ENCODE measurements at places on chromosomes 5 and 9.

GRCh38 chr5:93807846-93808245, 66.4 kb upstream of the POU5F2 start:
- DNase-seq, result no peak

DNA sequence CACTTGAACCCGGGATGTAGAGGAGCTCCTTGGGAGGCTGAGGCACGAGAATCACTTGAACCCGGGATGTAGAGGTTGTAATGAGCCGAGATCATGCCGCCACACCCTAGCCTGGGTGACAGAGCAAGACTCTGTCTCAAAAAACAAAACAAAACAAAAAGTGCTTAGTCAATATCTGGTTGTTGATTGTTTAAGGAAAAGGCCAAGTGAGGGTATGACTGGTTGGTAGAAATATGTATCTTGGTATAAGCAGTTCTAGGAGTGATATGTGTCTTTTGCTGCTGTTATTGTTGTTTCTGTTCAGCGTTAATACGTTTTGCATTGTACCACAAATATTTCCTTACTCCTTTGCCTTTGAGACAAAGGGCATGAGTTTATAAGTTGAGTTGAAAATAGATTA, 210.7 kb upstream of the DMRT1 start:
- peak; percentile 2 for DNase-seq

GRCh38 chr9:19049917-19050636, 850 bp downstream of the RRAGA start:
- DNase-seq, result no peak

GRCh38 chr5:121969660-121970295, 8.0 kb downstream of the SRFBP1 start:
- no peak for DNase-seq

DNA sequence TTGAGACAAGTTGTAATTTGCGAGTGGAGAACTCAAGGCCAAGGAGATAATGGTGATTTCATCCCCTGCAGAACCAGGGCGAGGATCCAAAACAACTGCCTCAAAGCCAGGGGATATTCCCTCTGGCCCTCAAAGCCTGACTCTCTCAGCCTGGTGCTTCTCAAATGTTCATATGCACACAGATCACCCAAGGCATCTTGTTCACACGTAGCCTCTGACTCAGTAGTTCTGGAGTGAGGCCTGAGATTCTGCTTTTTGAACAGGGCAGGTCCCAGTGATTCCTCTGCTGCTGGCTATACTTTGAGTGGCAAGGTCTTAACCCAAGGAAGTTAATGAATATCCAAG, 30.2 kb upstream of the WWC1 start:
- no peak for DNase-seq

- DNase-seq, result no peak
Observed at GRCh38 chr5:126499853-126500342, 76.7 kb downstream of the GRAMD2B start.

- DNase-seq, result peak; percentile 72
Observed at GRCh38 chr5:27962198-27962597, 923.8 kb upstream of the CDH9 start.

DNA sequence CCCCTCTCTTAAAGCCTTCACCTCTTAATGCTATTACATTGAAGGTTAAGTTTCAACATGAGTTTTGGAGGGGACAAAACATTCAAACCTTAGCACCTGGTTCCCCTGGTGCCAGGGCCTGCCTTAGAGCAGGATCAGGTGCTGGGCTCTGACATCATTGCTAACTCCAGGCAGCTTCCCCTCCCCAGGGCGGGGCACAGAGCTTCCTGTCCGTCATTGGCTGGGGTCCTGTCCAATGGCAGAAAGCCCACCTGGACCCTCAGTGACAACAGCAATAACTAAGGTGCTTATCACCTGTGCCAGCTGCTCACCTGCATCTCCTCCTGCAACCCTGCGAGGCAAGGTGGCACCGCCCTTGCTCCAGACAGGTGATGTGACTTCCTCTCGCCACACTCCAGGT, 177.4 kb downstream of the NSG2 start:
- no peak for DNase-seq

DNA sequence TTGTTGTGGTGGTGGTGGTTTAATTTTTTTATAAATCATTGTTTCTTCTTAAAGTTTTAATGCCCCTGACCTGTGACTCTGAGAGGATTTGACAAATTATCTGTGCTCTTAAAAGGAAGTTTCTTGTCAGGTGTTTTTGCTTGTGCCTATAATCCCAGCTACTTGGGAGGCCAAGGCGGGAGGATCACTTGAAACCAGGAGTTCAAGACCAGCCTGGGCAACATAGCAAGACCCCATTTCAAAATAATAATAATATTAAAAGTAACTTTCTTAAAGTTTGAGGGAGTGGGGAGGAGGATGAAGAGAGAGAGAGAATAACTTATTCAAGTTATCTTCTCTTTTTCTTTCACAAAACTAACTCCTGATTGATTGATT, 12.2 kb upstream of the ERMP1 start:
- DNase-seq, result no peak

GRCh38 chr9:106655966-106656365, 207.0 kb upstream of the ZNF462 start:
- DNase-seq, result no peak

- no peak for DNase-seq
Observed at GRCh38 chr5:119270960-119271757, 84.7 kb upstream of the TNFAIP8 start.

GRCh38 chr5:113000466-113000865, 23.9 kb downstream of the DCP2 start:
- DNase-seq, result no peak

DNA sequence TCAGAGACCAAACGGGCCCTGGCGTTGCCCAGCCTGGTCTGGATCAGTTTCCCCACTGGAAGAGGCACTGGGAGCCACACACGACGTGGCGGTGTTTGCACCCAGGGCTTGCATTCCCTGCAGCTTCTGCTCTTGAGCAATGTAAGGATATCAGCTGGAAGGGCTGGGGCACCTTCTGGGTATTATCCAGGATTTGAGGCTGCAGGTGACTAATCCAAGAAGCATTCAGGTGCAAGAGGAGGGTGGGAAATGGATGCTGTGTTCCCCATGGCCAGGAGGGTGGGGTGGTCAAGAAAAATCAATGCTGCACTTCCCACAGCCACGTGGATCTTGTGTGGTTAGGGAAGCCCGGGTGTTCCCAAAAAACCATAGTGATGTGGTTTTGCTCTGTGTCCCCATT, 430.9 kb downstream of the IRX2 start:
- DNase-seq, result no peak

GRCh38 chr9:95124582-95125367, 192.7 kb downstream of the FANCC start:
- no peak for DNase-seq

GRCh38 chr5:26921439-26921838, 116.9 kb downstream of the CDH9 start:
- no peak for DNase-seq

DNA sequence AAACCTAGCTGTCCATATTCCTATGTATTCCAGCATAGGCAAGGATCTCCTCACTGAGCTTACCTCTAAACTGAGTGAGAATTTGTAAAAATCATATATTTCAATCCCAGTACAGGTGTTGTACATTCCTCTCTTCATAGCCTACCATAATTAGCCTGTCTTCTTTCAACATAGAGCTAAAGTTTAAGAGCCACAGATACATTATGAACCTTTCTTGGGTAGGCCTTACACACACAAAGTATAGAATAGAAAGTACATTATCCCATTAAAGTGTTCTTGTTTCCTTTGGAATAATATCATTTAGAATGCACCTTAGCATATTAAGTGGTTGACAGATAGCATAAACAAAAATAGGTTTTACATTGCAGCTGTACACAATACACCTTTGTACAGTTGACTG, 282.1 kb upstream of the TMEM161B start:
- DNase-seq, result no peak

- DNase-seq, result no peak
Observed at GRCh38 chr5:58440901-58441460, 18.9 kb downstream of the PLK2 start.

DNA sequence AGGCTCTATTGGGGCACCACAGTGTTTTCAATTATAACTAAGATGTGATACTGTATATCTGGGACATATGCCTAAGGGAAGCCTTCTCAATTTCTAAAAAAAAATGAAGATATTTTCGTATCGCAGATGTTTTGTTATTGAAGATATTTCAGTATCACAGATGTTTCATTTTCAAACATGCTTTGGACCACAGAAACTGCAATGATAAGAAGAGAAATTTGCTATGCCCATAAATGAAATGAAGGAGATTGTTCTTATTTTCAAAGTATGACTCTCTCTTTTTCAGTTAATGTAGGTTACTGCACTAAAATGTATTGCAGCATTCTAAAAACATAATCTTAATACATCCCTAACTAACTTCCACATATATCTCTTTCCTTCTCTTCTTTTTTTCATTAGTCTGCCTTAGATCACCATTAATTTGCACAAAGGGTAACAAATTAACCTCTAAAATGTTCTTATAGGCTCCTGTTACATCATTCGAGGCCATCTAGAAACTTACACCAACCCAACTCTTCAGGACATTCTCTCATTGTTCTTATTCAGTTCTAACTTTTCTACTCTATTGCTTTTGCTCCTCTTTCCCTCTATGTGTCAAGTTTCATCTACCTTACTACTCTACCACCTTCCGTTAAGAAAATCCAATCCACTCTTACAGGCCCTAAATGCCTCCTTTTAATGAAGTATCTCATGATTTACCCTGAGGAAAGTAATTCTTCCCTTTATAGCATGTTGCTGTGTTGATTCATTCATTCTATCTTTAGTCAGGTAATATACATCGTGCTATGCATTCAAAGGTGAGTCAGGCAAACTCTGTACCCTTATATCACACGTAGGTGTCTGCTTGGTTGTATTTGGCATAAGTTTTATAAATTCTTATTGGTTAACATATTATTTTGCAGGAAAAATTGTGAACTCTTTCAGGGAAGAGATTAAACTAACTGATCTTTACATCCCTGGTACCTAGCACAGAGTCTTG, 70.5 kb downstream of the ST8SIA4 start:
- DNase-seq, result no peak

GRCh38 chr5:62305358-62305714, 670 bp upstream of the KIF2A start:
- no peak for DNase-seq

- no peak for DNase-seq
Observed at GRCh38 chr5:129696636-129697035, 51.3 kb upstream of the MINAR2 start.

GRCh38 chr9:98289614-98290201, 34.3 kb upstream of the TBC1D2 start:
- no peak for DNase-seq

- DNase-seq, result no peak
Observed at GRCh38 chr5:62795926-62796325, 217.3 kb downstream of the LRRC70 start.

DNA sequence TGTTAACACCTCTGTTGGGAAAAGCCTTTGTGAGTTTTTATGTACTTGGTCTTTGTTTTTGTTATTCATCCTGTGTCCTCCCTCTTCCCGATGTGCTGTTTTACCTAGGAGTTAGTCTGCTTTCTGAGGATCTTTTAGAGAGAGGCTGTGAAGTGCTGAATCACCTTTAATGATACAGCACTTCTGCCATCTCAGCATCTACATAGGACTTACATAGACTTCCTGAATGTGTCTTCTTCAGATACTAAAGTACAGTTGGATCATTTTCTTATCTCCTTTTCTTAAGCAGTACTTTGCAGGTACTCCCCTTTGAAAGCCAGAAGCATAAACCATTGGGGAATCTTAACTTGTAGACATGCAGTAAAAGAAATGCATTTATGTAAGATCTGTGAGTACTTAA, 31.5 kb downstream of the OTULIN start:
- DNase-seq, result no peak

DNA sequence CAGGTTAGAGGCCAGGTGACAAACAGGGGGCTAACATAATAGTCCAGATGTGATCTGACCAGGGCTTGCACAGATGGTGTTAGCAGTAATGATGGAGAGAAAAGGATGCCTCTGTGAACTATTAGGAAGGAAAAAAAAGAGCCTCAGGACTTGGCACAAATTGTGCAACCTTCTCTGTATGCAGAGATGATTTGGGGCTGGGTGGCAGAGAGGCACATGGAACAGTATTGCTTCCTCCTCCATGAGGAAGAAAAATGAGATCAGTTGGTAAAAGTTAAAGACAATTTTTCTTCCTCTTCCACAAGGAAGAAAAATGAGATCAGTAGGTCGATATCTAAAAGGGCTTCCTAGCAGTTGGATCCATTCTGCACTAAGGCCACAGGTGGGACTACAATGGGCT, 13.9 kb upstream of the ANXA6 start:
- DNase-seq, result no peak

DNA sequence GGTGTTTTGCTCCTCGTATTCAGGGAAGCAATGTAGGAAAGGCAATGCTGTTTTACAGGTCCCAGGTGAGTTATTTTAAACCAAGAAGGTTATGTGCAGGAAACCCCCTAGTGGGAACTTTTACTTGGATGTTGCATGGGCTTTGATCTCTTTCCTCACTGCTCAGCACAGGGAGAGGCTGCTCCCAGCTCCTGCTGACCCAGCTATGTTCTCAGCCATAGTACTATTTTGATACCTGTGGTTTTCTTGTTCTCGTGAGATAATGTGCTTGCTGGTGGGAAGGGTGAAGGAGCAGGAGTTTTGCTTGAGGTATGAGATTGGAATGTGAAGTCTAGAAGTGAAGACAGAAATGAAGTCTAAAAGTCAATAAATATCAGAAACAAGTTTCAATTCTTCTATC, 265.6 kb upstream of the FBXL7 start:
- DNase-seq, result peak; percentile 63

- no peak for DNase-seq
Observed at GRCh38 chr5:137240285-137240684, 258.8 kb downstream of the SPOCK1 start.

DNA sequence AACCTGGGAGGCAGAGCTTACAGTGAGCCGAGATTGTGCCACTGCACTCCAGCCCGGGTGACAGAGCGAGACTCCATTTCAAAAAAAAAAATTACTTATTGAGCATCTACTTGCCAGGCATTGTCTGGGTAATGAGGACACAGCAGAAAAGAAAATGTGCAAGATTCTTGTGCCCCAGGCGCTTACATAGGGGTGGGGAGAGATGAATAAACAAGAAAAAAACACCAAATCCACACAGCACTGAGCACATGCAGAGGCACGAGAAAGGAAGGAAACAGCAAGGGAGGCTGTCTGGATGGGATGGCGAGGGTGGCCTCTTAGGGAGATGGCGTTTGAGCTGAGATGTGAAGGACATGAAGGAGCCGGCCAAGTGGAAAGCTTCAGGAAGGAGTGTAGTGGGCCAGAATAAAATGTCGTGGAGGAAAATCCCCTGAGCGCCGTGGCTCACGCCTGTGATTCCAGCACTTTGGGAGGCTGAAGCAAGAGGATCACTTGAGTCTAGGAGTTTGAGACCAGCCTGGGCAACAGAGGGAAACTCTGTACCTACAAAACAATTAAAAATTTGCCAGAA, 13.9 kb downstream of the DYNC2I2 start:
- no peak for DNase-seq

DNA sequence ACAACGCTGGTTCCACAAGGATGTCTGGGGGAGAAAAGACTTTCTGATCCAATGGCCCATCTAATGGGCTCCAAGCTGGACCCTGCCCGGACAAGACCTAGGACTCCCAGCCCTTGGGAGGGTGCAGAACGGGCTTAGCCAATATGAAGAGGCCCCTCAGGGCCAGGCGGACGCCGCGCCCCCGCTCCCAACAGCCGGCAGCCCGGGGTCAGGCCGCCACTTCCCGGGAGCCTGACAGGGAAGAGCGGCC, 493 bp downstream of the P4HA2 start:
- no peak for DNase-seq

- DNase-seq, result no peak
Observed at GRCh38 chr9:18036422-18037187, 437.3 kb upstream of the ADAMTSL1 start.

GRCh38 chr5:172142709-172143215, 45.3 kb downstream of the STK10 start:
- peak; percentile 68 for DNase-seq

Measured in NCI-H226 (cell line).